ENCODE measurements at places on chromosomes 5 and 9.

- no peak for DNase-seq
Measured at GRCh38 chr9:133619791-133620190, 10.6 kb upstream of the FAM163B start.

GRCh38 chr9:35681341-35682002 lies 7.7 kb downstream of the CA9 start:
- DNase-seq = no peak

- DNase-seq = no peak
Measured at GRCh38 chr9:116350213-116350612, 196.6 kb downstream of the PAPPA start.

DNA sequence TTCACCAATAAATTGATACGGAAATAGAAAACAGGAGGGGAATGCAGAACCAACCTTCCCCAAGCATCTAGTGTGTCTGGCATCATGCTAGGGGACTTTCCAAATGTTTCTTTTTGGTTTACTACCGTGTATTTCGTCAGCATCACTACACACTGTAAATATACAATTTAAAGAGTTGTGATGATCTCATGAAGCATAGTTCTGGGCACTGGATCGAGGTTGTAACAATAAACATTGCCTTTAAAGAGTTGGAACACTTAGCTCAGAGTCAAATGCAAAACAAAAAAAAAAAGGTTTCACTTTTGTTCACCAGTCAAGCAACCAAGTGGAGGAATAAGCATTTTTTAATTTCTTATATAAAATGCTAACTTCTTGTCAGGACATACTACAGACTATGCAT lies 2.9 kb upstream of the SCAI start:
- DNase-seq = no peak

GRCh38 chr5:154863291-154864080 lies 5.1 kb downstream of the CNOT8 start:
- no peak for DNase-seq
